Left renal pelvis (tissue), 4 donors: ENCODE measurements at places on chromosomes 2 and 18. TPM values are rescaled to one million over a fixed set of nuclear protein-coding genes. Genes with fewer than 3 reads are reported as not detected.

The SPDYA gene
- polyA plus RNA-seq, result 4.0 TPM

GRCh38 chr2:191190435-191190834 lies 39.6 kb upstream of the STAT4 start:
- DNase-seq, result no peak

DNA sequence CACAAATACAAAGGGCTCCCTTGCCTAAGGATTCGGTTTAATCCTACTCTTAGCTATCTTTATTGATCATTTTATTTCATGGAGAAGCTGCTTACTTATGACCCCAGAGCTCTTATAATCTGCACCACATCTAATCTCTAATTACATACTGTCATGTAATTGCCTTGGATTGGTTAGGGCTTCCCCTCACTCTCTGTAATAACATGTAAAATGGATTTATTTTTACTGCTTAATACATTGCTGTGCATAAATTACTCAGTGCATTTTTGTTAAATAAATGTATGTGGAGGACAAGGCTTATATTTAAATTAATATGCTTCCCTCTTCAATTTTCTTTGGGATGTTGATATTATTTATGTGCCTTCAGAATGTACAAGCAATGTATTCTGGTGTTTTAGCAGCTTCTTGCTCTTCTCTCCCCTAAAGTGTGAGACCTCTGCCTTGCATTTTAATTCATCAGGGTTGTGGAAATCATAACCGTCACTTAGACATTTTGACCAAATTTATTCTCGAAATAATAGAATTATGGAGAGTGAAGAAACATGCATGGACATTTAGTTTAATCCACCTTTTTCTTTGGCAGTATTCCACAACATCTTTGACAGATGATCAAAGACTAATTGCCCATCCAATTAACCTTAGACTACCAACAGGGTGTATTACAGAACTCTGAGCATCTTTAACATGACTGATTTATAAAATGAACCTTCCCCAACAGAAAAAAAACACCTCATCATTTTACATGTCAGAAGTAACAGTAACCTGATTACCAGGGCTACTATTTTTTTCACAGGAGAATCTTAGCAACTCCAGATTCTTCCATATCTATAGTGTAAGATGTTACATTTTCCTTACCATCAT lies 692.6 kb downstream of the LRRTM4 start:
- no peak for DNase-seq

DNA sequence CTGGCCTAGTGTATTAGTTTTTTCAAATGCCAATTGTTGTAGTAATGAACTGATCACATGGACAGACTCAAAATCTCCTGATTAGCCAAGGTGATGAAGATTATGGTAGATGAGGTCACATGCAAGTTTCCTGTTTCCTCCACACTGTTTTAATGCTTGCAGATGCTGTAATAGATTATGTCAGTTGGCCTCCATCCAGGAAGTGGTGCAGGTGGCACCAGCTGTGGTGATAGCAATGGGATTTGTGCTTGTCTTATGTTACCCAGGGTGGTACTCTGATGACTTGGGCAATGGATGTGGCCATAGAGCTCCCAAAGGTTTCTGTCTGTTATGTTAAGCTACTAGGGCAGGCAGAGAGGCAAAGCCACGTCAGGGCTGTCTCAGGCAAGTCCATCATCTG lies 332.9 kb upstream of the DDX18 start:
- DNase-seq, result no peak

- DNase-seq, result no peak
Observed at GRCh38 chr2:69381337-69381737, 5.7 kb downstream of the GFPT1 start.
